ENCODE measurements at places on chromosomes 3 and 15.

- DNase-seq = peak; percentile 68
Measured at GRCh38 chr15:31352911-31353811, 26.5 kb downstream of the KLF13 start.

DNA sequence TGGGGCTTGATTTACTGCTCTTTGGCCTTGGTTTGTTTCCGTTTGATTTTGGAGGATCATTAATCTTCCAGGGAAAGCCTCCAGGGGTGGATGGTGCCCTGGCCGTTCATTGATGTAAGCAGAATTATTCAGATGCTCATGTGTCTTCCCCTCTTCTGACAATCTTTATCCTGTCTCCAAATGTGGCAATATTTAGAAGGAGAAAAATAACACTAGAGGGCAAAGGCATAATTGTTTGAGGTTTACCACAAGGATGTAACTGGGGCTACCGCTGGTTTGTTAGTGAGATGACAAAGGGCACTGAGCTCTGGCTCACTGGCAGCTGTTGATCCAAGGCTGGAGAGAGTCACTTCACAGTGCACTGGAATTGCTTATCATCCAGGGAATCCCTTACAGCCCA is 18.2 kb upstream of the PLCL2 start:
- no peak for DNase-seq

DNA sequence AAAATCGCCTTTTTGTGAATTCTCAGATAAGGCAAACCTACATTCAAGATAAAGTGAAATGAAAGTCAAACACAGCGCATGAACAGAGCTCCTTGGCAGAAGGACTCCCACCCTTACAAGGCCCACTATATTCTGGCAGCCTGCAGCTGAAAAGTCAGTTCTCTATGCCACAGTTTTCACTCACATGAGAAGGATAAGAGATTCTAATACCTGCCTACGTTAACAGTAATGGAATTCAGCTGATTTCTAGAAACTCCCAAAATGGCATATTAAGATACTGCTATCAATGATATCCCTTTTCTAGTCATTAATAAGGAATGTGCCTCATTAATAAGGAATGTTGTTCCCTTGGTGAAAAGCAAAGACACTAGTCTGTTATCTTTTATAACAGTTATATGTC is 27.0 kb downstream of the SLC30A4 start:
- DNase-seq = no peak

GRCh38 chr15:94970802-94971201 is 739.4 kb downstream of the MCTP2 start:
- DNase-seq = no peak
